GM12891 (cell line): ENCODE measurements at places on chromosomes 16 and 17.
A peak's percentile ranks its signal among the peaks of the same experiment; 100 is the strongest.

GRCh38 chr16:79714440-79714839 is 113.9 kb upstream of the MAF start:
- DNase-seq, result no peak

- no peak for DNase-seq
Measured at GRCh38 chr16:71526111-71526631, at the start of gene CHST4. Gene CHST4, plus strand, starts transcription at chr16:71526426. Its CDS starts 10,252 bp downstream, at chr16:71536678.

DNA sequence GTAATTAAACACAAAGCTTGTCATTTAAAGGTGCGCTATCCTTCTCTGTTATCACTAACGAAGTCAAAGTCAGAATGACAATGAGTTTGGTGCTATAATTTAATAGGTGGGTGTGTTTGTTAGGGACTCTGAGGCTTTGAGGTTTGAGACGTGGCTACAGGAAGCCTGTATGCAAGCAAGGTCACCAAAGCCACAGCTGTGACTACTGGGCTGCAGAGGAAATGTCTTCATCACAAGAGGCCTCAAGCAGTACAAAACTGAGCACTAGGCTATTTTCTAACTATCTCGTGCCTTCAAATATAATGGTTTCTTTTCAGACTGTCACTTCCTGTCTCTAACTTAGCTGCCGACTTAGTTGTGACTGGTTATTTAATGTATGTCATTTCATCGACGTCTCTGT is 141.2 kb downstream of the AATF start:
- DNase-seq, result peak; percentile 39

GRCh38 chr16:63702981-63703590 is 1418.8 kb downstream of the CDH11 start:
- no peak for DNase-seq

GRCh38 chr16:50523710-50524109 is 24.5 kb upstream of the NKD1 start:
- DNase-seq, result no peak

DNA sequence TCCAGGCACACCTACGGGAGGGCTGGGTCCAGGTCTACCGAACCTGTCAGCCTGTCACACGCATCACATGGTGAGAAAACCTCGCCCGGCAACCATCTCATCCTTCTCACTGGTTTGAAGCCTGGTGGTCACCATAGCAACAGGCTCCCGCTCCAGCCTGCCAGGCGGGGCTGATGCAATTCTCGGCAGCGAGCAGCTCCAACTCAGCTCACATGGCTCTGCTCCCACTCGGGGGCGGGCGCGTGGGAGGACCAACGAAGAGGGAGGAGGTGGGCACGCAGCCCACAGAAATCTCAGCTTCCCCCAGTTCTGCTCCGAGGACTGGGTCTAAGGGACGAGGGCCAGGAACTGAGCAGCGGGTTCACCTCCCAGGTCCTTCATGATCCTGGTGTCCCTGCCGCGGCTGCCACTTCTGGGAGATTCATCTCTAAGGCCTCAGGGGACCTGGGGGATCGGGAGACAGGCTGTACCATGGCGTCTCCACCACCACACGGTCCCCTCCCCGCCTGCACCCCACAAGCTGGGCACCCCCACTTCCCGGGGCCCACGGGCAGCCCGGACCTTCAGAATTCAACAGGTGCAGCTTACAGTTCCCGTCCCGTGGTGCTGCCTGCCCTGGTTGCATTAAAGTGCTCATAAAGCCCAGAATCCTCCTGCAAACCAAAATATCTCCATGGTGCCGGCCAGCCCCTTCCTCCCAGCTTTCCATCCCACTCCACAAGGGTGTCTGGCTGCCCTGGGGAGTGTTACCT is 25.8 kb downstream of the ABR start:
- DNase-seq, result no peak

GRCh38 chr16:14409563-14409962 is 220.5 kb downstream of the PARN start:
- DNase-seq, result no peak

GRCh38 chr16:9055661-9056060 is 35.8 kb upstream of the HAPSTR1 start:
- no peak for DNase-seq

DNA sequence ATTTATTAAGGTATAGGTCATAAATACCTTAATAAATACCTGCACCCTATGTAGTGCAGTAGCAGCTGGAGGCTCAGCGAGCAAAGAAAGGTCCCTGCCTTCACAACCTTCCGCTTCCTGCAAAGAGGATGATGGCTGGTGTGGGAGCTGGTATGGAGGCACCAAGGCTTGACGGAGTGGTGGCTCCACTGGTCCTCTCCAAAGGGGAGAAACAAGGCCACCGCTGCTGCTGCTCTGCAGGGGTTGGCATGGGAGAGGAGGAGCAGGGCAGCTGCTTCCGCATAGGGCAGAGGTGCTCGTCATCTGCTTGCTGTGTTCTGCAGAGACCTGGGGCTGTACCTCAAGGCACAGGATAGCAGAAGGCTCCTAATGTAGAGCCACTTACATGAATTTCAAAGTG is 52.8 kb downstream of the NDEL1 start:
- DNase-seq, result no peak

- DNase-seq, result no peak
Measured at GRCh38 chr16:85836706-85837582, 37.4 kb downstream of the COX4I1 start.

GRCh38 chr16:50462793-50463507 is 85.2 kb upstream of the NKD1 start:
- DNase-seq, result no peak

GRCh38 chr16:1182316-1182671 is 29.4 kb downstream of the CACNA1H start:
- no peak for DNase-seq

- no peak for DNase-seq
Measured at GRCh38 chr16:1019231-1020090, 37.9 kb downstream of the SOX8 start.

GRCh38 chr16:87487361-87487924 is 5.4 kb downstream of the ZCCHC14 start:
- no peak for DNase-seq

- no peak for DNase-seq
Measured at GRCh38 chr17:78940258-78940657, 15.1 kb upstream of the TIMP2 start.

GRCh38 chr16:66432429-66432828 is 5.3 kb downstream of the BEAN1 start:
- DNase-seq, result no peak

DNA sequence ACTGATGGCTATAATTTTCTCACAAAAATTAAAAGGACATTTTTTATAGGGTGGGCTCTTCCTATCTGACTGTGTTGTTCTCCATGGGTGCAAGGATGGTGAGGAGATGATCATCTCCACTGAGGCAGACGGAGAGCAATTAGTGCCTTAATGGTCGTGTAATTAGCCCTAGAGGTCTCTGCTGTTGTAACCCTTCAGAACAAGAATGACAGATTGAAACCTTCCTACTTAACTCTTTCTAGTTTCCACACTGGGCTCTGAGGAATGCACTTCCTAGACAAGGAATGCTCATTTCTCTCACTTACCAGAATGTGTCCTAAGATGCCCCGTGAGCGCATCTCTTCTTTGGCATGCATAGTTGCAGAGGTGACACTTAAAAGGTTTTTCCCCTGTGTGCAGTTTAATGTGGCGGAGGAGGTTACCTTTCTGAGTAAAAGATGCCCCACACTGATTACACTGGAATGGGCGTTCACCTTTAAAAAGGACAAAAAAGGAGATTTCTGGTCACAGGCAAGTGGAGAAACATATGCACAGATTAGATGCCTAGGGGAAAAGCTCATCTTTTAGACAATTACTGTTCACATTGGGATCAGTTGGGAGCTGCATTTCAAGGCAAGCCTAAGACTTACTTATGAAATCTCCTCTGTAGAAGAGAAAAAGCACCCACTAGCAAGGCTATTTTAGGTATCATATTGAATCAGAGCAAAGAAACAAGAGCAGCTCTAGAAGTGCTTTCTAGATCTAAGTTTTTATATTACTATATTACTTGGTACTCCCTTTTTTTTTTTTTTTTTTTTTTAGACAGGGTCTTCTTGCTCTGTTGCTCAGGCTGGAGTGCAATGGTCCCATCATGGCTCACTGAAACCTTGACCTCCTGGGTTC is 53.6 kb downstream of the GRB7 start:
- no peak for DNase-seq

- DNase-seq, result no peak
Measured at GRCh38 chr17:61480414-61480807, 28.2 kb downstream of the TBX4 start.

- DNase-seq, result peak; percentile 37
Measured at GRCh38 chr17:34579979-34580684, 750 bp downstream of the TMEM132E start.

DNA sequence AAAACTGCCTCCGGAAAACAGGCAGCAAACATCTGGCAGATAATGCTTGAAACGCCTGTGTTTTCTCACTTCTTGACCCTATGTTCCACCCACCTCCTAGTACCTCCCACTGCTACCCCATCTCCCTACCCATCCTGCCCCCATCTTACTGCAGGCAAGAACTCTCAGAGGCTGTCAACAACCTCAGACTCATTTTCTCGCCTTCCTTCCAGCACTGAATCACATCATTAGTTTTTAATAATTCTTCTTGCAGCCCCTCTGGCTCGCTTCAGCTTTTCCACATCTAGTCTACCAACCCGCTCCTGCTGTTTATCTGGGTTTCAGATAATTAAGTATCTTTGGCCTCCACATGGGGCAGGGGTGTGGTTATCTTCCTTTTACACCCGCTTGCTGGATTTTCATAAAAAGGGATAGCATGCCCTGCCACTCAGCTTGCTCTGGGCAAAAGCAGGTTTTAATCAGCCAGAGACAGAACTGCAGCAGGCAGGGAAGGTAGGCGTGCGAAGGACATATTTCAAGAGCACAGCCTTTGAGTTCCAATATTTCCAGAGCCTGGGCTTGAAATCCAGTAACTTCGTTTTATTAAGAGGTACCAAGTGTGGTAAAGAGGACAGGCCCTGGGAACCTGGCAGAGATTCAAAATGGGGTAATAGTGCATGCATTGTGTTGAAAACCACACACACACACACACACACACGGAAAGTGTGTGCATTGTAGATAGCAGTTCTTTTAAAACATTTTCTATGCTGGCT is 87.5 kb downstream of the BMERB1 start:
- DNase-seq, result no peak
